ENCODE measurements at places on chromosomes 2 and 18. TPM values are rescaled to one million over a fixed set of nuclear protein-coding genes. Genes with fewer than 3 reads are reported as not detected.

CD8B gene
- total RNA-seq = 2.4 TPM

IL1F10 gene
- 8.3 TPM for total RNA-seq

SP140 gene
- total RNA-seq = not detected

DNA sequence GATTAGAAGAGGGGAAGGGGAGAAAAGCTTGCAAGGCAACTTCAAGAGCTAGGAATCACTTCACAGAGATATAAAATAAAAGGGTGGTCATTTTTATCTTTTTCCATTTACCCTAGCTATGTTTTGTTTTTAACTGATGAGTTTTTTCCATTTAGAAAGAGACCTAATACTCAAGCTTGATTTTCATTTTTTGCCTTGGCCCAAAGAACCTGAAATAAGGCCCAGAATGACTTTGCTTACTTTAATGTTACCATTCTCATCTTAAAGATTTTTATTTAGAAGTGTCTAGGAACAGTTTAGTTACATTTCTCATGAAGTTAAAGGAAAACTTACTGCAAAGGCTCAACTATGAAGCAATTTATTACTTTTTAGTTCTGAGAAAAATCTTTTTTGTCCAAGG is 276.3 kb upstream of the ZSWIM2 start:
- no peak for DNase-seq

- no peak for DNase-seq
These were observed 95.1 kb upstream of the SERPINE2 start for GRCh38 chr2:224134003-224134734.

DNA sequence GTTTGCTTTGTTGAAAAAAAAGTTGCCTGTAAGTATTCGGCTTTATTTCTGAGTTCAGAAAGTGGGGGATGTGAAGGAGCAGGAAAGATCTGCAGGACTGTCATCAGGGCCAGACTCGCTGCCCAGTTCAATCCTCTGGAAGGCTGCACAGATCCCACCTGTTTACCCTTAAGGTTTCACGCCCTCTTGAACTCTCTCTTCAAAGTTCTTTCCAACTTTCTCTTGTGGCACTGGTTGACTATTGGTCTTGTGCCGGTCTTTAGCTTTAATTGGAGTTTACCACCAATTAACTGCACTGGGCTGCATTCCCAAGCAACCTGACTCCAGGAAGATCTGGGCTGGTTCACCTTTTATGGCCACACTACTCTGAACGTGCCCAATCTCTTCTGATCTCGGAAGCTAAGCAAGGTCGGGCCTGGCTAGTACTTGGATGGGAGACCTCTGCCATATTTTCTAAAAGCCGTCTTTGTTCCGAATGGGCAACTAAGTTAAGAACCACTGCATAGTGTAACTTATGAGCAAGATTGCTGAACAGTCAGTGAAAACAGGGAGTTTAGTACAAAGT is 495.0 kb downstream of the DPP10 start:
- DNase-seq = no peak

GRCh38 chr18:12034241-12035100 is 53.2 kb downstream of the IMPA2 start:
- peak; percentile 82 for DNase-seq

- DNase-seq = no peak
These were observed 573.5 kb downstream of the DSC3 start for GRCh38 chr18:30469091-30469490.
